HS-27A (cell line): ENCODE measurements at places on chromosomes 3 and 15.

GRCh38 chr3:178507507-178508442 is 28.5 kb upstream of the KCNMB2 start:
- no peak for DNase-seq

DNA sequence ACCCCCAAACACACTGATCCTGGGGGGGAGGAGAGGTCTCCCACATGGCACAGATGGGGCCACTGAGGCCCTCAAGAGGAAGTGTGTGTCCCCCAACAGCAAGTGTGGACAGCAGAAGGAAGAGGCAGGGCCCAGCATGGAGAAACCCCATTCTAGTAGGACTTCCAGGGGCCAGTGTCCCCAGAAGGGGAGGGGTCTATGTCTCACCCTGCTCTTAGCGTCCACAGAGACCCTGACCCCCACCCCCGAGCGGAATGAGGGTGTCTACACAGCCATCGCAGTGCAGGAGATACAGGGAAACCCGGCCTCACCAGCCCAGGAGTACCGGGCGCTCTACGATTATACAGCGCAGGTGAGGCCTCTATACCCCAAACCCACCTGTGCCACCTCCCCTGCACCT is 35.3 kb downstream of the TSPAN3 start:
- no peak for DNase-seq

- no peak for DNase-seq
Observed at GRCh38 chr15:64883997-64884511, 27.6 kb upstream of the ANKDD1A start.

- DNase-seq, result no peak
Observed at GRCh38 chr15:72248514-72248913, 17.5 kb upstream of the PKM start.

DNA sequence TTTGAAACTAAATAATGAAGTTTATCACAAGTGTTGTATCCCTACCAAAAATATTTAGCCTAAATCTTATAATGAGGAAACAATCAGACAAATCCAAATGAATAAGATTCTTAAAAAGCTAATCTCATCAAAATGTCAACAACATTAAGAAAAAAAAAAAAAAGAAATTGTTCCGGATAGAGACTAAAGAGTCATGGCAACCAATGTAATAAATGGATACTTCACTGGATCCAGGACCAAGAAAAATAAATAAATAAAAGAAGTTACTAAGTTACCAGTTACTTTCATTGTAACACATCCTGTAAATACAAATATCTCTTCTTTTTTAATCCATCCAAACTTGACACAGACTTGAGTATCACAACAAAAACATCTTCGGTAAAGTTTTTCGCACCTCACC is 607 bp downstream of the MRPL47 start:
- DNase-seq, result no peak
